Mucosa of descending colon (tissue), 3 donors: ENCODE measurements at places on chromosomes 5 and 9. TPM values are rescaled to one million over a fixed set of nuclear protein-coding genes. Genes with fewer than 3 reads are reported as not detected.

The ADGRV1 gene
- total RNA-seq: 8.6 TPM

The PIP5K1B gene
- 60.0 TPM for total RNA-seq

GRCh38 chr5:111703662-111704061 lies 53.3 kb downstream of the NREP start:
- no peak for DNase-seq

- no peak for DNase-seq
These were observed 440.9 kb downstream of the ENC1 start for GRCh38 chr5:74199436-74200210.

DNA sequence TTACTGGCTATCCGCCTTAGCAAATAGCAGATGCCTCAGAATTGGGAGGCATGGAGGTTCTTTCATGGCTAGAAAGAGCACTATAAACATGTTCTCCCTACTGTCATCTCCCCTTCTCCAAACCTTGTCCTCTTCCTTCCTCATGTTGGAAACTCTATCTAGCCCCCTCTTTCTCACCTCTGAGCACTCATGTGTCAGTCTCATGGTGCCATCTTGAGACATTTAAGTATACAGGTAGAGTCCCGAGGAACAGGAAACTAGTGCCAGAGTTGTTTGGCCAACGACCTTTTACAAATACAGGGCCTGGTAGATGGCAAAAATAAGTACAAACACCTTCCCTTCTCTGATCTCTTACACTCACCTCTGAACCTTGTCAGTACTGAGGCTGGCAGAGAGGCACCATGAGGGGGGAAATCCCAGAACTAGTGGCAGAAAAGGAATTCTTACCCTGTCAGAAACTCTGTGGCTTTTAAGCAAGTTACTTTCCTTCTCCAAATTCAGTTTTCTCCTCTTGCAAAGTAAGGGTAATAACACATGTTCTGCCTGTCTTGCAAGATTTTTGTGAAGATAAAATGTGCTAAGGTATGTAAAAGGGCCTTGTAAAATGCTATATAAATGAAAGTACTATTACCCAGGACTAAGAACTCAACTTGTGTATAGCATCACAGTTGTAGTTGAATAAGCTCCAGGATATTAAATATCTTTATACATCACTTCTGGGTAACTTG lies 94.1 kb upstream of the SNX2 start:
- DNase-seq: no peak

- no peak for DNase-seq
These were observed 172.7 kb upstream of the RIOK2 start for GRCh38 chr5:97355775-97356174.

DNA sequence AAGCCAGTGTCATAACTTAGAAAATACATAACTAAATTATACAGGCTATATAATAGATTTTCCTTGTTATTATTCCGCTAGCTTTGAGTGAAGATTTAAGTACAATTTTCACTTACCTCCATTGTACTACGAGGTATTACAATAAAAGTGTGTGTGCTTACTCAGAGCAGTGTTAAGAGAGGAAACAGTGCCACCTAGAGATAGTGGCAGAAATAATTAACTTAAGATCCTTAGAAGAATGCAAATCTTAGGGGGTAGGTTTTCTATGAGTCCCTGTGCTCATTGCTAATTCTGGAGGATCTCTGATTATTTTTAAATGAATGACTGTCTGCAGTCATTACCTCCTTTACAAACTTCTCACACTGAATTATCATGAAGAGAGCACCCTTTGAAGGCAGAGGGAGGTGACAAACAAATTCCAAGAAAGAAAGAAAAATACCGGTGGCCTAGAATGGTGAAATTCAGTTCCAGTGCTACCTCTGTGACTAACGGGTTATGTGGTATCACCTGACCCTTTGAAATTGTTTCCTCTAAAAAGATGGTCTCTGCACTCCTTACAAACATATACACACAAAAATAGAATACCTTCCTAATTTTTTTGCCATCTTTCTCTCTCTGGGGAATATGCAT lies 379.8 kb downstream of the TRIM36 start:
- no peak for DNase-seq

DNA sequence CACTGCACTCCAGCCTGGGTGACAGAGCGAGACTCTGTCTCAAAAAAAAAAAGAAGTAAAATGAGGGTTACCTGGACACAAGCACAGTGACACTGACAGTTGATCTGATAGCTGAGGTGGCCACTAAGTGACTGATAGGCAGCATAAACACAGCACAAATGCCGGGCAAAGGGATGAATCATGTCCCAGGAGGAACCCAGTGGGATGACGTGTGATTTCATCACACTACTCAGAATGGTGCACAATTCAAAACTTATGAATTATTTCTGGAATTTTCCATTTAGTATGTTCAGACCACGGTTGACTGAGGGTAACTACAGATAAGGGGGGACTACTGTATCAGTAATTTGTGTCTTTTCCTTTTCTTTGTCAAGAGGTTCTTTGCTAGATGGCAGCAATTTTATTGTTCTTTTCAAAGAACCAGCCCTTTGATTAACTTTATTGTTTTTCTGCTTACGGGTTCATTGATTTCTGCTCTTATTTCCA lies 34.3 kb upstream of the RNF130 start:
- DNase-seq: no peak
